ENCODE measurements at places on chromosomes 1 and 21.
A peak's percentile ranks its signal among the peaks of the same experiment; 100 is the strongest.

- no peak for DNase-seq
These were observed 15.2 kb upstream of the PGBD2 start for GRCh38 chr1:248890549-248891498.

DNA sequence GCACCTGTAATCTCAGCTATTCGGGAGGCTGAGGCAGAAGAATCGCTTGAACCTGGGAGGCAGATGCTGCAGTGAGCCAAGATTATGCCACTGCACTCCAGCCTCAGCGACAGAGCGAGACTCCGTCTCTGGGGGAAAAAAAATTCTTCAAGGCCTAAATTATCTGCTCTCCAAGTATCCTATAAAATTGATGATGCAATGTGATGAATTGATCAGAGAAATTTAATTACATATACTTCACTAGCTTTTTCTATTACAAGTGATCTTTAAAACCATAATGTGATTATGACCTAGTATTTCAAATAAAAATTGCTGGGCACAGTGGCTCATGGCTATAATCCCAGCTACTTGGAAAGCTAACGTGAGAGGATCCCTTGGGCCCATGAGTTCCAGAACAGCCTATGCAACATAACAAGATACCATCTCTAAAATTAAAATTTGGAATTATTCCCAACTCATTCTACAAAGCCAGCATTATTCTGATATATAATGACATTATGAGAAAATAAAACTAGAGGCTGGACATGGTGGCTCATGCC lies 43.7 kb downstream of the ARID4B start:
- DNase-seq = no peak

DNA sequence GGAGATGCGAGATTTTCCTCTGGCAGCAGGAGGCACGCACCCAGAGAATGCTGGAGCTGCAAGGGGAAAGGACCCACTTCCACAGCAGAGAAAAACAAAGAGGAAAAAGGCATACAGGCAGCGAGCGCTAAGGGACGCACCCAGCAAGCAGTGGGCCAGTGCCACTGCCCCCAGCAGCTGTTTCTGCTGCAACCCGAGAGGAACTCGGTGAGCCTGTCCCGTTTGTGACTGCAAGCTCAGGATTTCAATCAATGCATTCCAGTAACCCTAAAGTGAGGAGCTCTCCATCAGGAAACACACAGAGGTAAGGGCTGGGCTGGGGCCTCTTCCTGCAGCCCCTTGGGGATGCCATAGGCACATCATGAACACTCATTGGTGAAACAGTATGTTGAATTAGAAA lies 58.7 kb downstream of the ACP6 start:
- DNase-seq = no peak

DNA sequence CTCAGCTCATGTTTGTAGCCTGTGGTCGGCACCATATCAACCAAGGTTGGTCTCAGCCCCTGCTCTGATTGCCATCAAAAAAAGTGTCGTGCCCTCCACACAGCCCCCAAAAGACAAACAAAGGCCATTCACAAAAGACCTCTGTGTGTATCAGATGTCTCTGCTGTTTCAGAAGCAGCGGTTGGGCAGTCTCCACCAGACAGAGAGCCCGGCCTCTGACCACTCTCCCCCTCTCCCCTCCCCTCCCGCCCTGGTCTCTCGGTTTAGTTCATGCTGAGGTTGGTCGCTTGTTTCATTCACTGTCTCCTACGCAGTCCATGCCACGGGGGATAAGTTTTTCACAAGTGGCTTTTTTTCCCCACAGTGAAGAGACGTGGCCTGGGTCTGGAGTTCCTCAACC lies 27.1 kb downstream of the ACTA1 start:
- DNase-seq = no peak

DNA sequence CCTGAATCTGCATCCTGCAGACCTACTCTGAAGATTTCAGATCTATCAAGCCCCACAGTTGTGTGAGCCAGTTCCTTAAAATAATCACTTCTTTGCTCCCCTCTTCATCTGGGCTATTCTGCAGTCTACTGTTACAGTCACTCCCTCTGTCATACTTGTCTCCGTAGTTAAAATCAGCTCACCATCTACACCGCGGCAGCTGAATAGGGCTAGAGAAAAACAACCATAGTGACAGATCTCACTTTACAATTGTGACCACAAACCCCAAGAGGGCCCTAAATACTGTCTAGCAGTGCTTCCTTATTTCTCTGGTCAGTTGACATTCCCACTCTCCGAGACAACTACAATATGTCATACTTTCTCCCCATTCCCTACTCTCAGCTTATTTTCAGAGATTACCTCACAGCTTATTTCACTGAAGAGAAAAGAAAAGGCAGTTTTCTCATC lies 12.9 kb downstream of the DESI2 start:
- DNase-seq = no peak

DNA sequence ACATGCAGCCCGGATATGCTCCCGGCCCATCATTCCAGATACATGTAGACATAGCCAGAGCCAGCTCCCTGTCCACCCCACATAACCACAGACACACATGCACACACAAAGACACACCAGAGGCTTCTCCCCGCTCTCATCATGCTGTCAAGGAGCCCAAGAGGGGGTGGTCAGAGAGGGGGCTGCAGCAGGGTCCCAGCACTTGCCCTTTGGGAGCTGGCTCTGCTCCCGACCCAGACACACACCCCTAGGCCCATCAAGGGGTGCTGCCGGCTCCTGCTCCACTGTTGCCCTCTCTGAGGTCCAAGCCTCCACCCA lies 2.6 kb downstream of the PTAFR start:
- no peak for DNase-seq

- DNase-seq = no peak
These were observed 5.2 kb upstream of the LIN28A start for GRCh38 chr1:26405281-26405915.

DNA sequence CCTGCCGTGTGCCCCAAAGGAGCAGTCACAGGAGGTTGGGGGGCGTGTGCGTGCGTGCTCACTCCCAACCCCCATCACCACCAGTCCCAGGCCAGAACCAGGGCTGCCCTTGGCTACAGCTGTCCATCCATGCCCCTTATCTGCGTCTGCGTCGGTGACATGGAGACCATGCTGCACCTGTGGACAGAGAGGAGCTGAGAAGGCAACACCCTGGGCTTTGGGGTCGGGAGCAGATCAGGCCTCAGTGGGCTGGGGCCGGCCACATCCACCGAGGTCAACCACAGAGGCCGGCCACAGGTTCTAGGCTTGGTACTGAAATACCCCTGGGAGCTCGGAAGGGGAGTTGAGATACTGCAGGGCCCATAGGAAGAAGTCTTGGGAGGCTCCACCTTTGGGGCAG lies 23.5 kb downstream of the COL6A1 start:
- no peak for DNase-seq

GRCh38 chr1:43463479-43463878 lies 9.7 kb upstream of the HYI start:
- DNase-seq = no peak

DNA sequence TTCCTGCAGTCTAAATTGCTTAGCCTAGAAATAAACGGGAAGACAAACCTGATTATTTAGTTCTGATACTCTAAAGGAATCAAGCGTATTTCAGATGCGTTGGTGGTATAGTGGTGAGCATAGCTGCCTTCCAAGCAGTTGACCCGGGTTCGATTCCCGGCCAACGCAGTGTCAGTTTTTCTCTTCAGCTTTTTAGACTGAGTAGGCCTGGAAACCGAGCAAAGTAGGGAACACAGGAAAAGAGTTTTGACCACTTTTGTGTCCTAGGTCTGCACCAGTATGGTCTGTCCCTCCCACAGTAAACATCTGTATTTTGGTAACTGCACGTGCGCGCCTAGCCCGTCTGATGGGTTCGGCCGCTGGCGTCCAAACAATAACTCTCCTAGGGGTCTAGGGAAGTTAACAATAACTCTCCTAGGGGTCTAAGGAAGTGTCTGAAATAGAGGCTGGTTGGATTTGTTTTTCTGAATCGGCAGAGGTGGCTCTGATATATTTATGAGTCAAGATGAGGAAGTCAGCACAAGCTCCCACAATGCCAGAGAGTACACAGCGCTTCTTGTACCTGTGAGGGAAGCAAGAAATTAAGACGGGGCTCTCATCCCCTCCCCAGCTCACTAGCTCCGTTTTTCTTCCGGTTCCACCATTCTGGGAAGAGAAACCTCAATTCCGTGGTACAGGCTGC lies 15.6 kb upstream of the HJV start:
- peak; percentile 89 for DNase-seq
